RPMI7951 (cell line): ENCODE measurements at places on chromosomes 3 and 15. TPM values are rescaled to one million over a fixed set of nuclear protein-coding genes. Genes with fewer than 3 reads are reported as not detected.
A peak's percentile ranks its signal among the peaks of the same experiment; 100 is the strongest.

Gene GP5
- total RNA-seq = not detected in 2 replicates

DNA sequence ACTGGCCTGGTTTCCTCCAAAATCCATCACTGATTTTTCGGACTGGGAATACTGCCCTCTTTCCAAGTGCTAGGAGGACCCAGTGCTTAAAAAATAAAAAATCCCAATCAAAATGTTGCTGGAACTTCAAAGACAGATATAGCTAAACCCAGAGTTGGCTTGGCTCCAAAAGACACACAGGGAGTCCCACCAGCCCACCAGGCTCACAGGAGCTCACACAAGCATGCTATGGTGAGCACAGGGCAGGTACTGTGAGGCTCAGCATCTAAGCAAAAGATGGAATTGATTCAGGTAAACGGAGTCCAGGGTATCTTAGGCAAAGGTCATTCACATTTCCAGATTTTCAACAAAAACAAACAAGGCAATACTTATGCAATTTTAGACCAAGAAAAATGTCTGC lies 3.7 kb downstream of the TRANK1 start:
- DNase-seq = no peak

GRCh38 chr3:3860235-3860634 lies 61.0 kb downstream of the LRRN1 start:
- no peak for DNase-seq

Gene GABRR3
- not detected in 2 replicates for total RNA-seq

DNA sequence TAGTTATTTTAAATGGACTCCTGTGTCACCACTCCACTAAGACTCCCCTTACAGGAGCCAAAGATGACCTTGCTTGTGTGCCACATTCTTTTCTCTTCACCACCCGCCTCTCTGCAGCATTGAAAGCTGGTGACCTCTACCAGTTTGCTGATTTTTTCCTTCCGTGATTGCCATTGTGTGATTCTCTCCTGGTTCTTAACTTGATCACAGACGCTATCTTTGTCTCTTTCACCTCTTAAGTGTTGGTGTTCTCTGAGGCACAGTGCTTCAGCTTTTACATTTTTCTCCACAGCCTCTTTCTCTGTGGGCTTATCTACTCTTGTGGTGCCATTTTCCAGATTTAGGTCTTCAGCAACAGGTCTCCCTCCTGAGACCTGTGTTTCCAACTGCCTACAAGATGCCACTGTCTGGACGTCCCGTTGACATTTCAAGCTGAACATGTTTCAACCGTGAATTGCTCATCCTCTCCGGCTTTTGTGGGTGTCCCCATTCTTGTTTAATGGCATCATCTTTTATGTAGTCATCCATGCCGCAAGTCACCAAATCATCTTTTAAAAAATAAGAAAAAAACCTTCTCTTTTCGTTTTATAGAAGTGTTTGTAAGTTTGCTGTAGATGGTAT lies 26.5 kb downstream of the IQGAP1 start:
- DNase-seq = peak; percentile 83

DNA sequence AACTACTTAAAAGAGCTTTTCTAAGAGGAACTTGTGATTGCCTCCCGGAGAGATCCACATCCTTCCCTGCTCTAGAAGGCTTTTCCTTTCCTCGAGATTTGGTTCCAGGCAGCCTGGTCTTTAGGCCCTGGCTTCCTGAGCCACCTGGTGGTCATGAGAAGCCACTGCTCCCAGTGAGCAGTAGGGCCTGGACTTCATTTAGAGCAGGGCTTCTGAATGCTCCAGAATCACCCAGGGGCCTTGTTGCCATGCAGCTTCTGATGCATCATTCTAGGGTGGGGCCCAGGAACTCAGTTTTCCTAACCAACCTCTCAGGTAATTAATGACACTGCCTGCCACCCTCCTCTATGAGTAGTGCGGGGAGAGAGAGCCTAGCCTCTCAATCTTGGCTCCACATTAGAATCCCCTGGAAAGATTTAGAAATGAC lies 29.6 kb downstream of the PSMD6 start:
- peak; percentile 72 for DNase-seq

GRCh38 chr3:56005196-56005805 lies 463.0 kb downstream of the ERC2 start:
- DNase-seq = no peak

Gene SAMD7
- not detected in 2 replicates for total RNA-seq

DNA sequence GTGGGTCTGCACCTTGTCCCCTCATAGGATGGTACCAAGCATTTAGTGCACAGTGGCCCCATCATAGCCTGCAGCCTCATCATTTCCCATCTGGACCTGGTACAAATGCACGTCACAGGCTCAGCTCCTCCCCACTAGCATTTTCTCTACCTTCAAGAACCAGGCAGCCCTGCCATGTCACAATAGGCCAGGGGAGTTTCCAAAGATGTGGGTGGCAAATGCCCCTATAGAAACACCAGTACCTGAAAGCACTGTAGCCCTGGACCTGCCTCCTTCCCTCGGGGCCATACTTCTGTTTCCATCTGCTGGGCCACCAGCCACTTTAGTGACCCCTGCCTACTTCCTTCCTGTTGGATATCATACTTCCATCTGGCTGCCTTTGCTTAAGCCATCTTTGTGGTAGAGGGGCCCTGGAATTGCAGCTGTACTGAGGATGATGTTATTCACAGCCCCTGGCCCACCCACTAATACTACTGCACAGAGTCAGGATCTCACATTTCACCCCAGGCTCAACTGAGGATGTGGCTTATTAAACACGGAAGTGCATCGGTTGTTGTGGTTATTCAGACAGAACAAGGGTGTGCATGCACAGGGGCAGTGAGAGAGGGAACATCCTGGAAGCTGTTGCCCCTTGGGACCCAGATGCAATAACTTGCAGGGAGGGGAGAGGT lies 3.8 kb downstream of the TCTA start:
- peak; percentile 71 for DNase-seq

DNA sequence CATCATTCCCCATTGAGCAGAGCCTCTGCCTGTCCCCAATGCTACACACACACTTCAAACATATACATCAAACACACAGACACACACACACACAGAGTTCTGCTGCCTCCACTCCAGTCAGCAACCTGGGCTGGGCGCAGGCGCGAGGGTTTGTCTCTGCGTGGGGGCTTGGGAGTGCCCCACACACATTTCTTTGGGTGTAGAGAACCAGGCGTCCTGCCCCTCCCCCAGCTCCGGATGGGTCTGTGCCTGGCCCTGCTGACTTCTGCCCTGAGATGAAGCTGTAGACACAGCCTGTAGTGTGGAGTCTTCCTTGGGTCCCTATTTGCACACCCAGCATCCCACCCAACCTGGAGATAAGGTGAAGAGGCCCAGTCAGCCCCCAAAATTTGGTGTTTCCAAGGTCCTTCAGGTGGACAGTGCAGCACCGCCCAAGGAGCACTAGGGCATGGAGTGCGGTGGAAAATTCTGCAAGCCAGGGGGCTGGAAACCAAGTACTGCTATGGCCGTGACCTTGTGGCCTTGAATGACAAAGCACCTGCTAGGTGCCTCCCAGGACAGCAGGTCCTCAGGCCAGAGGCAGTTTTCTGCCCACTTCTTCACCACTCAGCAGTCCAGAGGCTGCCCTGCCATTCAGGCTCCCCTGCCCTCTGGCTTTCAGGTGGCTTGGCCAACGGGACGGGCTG lies 26.8 kb downstream of the FBXW12 start:
- DNase-seq = no peak

Gene GPR149
- not detected in 2 replicates for total RNA-seq

- no peak for DNase-seq
Measured at GRCh38 chr3:25692341-25692740, 27.6 kb upstream of the TOP2B start.

Gene DNAH12
- 0.49 and 1.6 TPM in 2 replicates for total RNA-seq
